Fibroblast of lung (primary cell): ENCODE measurements at places on chromosomes 3 and 15. TPM values are rescaled to one million over a fixed set of nuclear protein-coding genes. Genes with fewer than 3 reads are reported as not detected.

GRCh38 chr3:96192966-96193550, 621.3 kb upstream of the EPHA6 start:
- DNase-seq, result no peak

Gene GHSR
- total RNA-seq, result not detected in 2 replicates

- DNase-seq, result peak; percentile 34
Observed at GRCh38 chr3:39541917-39542329, 74.4 kb downstream of the MOBP start.

GRCh38 chr15:25811481-25811906, 51.6 kb downstream of the ATP10A start:
- DNase-seq, result no peak

- peak; percentile 85 for DNase-seq
Observed at GRCh38 chr3:150083655-150084042, 113.0 kb upstream of the PFN2 start.

Gene COL6A5
- under 0.01 and 0.66 TPM in 2 replicates for total RNA-seq

Gene PPM1L
- total RNA-seq, result 2.1 and 2.5 TPM in 2 replicates

GRCh38 chr15:62904041-62904910, 138.3 kb upstream of the TPM1 start:
- no peak for DNase-seq

Gene GPR62
- under 0.01 TPM in 2 replicates for total RNA-seq

GRCh38 chr3:127411083-127411727, 123.4 kb upstream of the PRR20G start:
- DNase-seq, result no peak

Gene GOLGA8G
- not detected in 2 replicates for total RNA-seq

DNA sequence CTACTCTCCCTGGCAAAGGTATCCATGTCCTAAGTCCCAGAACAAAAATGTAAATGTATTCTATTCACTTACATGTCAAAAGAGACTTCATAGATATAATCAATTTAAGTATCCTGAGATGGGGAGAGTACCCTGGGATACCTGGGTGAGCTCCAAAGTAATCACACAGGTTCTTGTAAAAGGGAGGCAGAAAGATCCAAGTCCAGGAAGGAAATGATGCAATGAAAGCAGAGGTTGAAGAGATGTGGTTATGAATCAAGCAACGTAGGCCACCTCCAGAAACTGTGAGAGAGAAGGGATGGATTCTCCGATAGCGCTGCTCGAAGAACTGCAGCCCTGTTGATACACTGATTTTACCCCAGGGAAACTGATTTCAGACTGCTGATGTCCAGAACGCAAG, 93.9 kb upstream of the VGLL3 start:
- DNase-seq, result no peak

Gene NR2F2
- 9.2 and 15.7 TPM in 2 replicates for total RNA-seq

Gene ANKUB1
- total RNA-seq, result not detected in 2 replicates

Gene APOD
- 2.1 and 3.6 TPM in 2 replicates for total RNA-seq

Gene DUOX1
- not detected in 2 replicates for total RNA-seq

GRCh38 chr3:195546130-195546560, 3.0 kb upstream of the PPP1R2 start:
- DNase-seq, result peak; percentile 88

GRCh38 chr15:100899601-100900000, 19.6 kb upstream of the LRRK1 start:
- no peak for DNase-seq

- peak; percentile 45 for DNase-seq
Observed at GRCh38 chr3:32467333-32468070, 35.1 kb downstream of the CMTM6 start.

- DNase-seq, result peak; percentile 97
Observed at GRCh38 chr15:92917598-92918407, 17.7 kb downstream of the CHD2 start.

Gene SPATA16
- total RNA-seq, result not detected in 2 replicates

Gene CACNA2D3
- 0.77 and 1.8 TPM in 2 replicates for total RNA-seq

DNA sequence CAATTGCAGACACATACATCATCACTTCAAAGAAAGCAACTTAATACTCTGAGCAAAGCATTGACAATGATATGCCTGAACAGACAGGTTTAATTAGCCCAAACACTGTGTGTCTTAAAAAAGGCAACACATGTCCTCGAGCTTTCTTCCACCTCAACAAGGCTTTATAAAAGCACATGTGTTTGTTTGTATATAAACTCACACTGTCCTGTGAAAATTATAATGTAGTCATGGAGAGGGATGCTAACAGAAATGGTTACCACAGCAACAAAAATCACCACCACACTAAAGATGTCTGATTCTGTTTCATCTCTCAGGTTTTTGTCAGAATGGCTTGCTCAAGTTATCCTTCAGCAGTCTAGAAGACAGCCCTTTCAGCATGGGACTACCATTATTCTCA, 314.7 kb downstream of the MAGI1 start:
- DNase-seq, result no peak

- DNase-seq, result no peak
Observed at GRCh38 chr15:100720406-100720967, 118.1 kb downstream of the ASB7 start.

DNA sequence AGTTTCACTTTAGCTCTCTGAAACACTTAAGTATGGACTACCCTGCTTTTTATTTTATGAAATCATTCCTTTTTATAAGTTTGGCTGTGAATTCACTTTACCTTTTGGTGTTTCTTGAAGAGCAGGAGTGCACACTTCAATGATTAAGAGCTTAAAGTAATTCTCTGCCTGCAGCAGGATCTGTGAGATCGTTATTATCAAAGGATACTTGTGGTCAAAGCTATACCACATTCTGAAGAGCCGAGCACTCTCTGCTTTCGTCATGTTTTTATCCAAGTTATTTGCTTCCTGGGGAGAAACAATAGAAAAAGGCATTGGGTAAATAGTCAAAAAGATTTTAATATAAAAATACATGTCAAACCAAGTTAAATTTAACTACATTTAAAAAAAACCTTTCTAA, 243.7 kb downstream of the CHST2 start:
- peak; percentile 82 for DNase-seq

DNA sequence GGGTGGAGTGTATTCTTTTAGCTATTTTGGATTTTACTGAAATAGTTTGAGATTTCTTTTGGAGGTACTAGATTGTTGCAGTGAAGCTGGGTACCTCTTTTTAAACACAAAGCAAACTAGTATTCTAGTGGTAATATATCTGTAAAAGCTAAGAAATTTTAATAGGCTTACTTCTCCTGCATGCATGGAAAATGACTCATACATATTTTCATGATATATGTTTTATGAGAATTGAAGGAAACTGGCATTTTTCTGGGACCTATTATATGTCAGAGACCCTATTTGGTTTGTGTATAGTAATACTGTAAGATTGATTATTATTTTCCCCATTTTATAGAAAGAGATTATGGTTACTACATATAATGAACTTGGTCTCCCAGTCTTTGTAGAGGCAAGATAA, 851.0 kb downstream of the DIPK2A start:
- DNase-seq, result peak; percentile 7

- no peak for DNase-seq
Observed at GRCh38 chr3:3119393-3119851, 7.3 kb upstream of the TRNT1 start.

Gene LRRC31
- total RNA-seq, result not detected in 2 replicates

Gene HCLS1
- 0.51 and 0.66 TPM in 2 replicates for total RNA-seq

- DNase-seq, result no peak
Observed at GRCh38 chr3:104606812-104607211, 759.9 kb upstream of the ALCAM start.

DNA sequence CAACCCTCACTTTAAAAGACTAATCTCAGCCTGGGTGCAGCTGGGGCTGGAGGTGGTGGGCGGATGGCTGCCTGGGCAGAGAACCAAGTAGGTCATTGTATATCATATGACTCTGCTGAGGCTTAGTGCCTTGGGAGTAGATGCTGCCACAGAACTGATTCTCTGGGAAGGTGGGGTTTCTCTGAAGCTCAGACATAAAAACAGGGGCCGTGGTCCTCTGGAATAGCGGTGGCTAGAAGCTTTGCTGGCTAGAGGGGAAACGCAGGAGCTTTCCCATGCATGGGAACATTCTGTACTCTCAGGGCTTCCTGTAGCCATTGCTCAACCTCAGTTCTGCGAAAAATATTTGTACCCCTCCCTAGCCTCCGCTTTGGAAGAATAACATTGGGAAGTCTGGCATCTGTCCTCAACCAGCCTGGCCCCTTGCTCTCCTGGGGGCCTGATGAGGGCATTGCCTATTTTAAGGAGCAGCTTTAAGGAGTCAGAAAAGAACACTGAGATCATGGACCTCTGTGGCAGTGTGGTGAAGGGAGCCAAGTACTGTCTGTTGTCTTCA, 14.7 kb downstream of the TIMP4 start:
- DNase-seq, result peak; percentile 80

- peak; percentile 77 for DNase-seq
Observed at GRCh38 chr3:184523825-184524615, 37.6 kb upstream of the EPHB3 start.

Gene MASP1
- 56.2 and 328 TPM in 2 replicates for total RNA-seq

DNA sequence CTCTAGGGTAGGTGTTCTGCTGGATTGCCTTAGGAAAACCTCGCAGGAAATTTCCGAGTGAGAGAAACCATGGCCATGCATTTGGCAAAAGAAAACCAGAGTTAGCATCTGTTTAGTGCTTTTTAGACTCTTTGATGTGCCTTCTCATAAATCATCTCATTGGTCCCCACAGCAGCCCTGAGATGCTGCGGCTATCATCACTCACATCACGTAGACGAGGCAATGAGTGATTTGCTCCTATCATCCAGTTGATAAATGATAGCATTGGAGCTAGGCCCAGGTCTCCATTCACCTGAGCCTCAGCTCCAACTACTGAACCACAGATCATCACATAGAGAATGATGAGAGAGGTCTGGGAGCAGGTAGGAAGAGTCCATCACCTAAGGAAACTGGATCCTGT, 111.1 kb downstream of the PDCD6IP start:
- DNase-seq, result no peak

DNA sequence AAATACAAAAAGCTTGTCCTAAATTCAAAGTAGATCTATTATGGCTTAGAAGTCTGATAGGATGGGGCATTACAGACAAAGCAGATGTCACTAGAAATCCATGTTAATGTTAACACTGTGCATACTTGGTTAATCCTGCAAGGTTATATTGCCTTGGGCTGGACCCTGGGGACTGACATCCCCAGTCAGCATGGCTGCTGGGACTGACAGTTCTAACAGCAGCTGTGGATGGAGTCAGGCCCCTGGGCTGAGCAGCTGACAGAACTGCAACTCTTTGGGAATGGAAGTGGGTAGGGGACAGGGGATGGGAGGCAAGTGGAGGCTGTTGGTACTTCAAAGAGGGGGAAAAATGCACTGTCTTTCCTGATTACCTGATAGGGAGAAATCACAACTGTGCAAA, 7.5 kb downstream of the P2RY1 start:
- no peak for DNase-seq

Gene A4GNT
- total RNA-seq, result not detected in 2 replicates

- no peak for DNase-seq
Observed at GRCh38 chr3:29214009-29214658, 66.7 kb upstream of the RBMS3 start.

Gene SUCNR1
- under 0.01 TPM in 2 replicates for total RNA-seq

DNA sequence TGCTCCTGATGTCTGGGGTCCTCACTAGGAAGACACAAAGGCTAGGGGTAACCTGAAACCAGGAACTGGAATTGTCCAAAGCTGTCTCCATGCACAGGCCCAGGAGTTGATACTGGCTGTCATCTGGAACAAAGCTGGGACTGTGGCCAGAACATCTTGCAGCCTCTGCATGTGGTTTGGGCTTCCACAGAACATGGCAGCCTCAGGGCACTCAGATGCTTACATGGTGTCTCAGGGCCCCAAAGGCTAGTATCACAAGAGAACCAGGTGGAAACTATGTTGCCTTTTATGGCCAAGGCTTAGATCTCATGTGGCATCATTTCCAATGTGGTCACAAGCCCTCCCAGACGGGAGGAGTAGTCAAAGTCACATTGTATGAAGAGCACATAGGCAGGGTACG, 335.2 kb upstream of the TRIM42 start:
- no peak for DNase-seq

DNA sequence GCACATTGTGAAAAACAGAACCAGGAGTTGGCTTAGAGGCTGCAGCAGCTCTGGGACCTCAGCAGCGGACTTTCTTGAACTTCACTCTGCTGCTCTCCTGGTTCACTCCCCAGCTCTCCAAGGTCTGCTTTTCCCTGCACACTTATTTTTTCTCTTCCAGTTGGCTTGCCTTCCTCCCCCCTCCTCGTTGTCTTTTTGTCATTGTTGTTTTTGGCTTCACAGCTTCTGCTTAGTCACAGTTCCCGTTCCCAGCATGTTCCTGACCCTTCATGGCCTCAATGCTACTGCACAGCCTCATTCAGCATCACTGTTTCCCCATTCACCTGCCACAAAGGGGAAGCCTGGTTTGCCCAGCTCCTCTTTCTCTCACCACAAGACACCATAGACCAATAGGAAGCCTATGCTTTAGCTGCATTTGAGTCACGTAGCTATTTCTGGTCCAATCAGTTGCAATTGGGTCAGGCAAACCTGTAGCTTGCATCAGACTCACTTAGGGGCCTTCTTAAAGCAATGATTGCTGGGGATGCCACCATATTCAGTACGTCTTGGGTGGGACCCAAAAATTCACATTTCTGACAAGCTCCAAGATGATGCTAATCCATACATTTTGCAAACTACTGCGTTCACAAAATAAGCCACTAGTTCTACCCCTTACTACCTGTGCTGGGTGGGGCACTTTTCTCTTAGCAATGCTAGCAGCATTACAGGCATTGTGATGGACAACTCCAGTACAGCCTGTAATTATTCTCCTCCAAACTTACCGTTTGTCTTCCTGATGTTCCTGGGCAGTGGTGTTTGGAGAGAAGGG, 7.8 kb upstream of the SUMF1 start:
- peak; percentile 79 for DNase-seq

GRCh38 chr3:76715426-76715825, 324.5 kb upstream of the ROBO2 start:
- no peak for DNase-seq

- DNase-seq, result no peak
Observed at GRCh38 chr3:161386991-161387770, 15.9 kb upstream of the SPTSSB start.

Gene CYP11A1
- total RNA-seq, result 0.33 and 0.51 TPM in 2 replicates

- no peak for DNase-seq
Observed at GRCh38 chr3:108412121-108412750, 98.2 kb downstream of the MYH15 start.

Gene SERPINI2
- total RNA-seq, result not detected in 2 replicates

GRCh38 chr3:188830893-188831292, 340.9 kb upstream of the TPRG1 start:
- peak; percentile 19 for DNase-seq

GRCh38 chr3:140370686-140371085, 307.2 kb upstream of the TRIM42 start:
- no peak for DNase-seq

GRCh38 chr15:52121896-52122295, 9.3 kb upstream of the BCL2L10 start:
- no peak for DNase-seq

Gene LRTM1
- total RNA-seq, result not detected in 2 replicates

Gene RBMS3
- total RNA-seq, result 58.6 and 68.4 TPM in 2 replicates

- DNase-seq, result peak; percentile 20
Observed at GRCh38 chr3:156964577-156964976, 138.4 kb downstream of the LEKR1 start.
